ENCODE measurements at places on chromosomes 2 and 18. TPM values are rescaled to one million over a fixed set of nuclear protein-coding genes. Genes with fewer than 3 reads are reported as not detected.

GRCh38 chr2:105777031-105777482 lies 32.3 kb downstream of the NCK2 start:
- H3K36me3 ChIP-seq = no peaks in the 10 kb centered on the region
- DNase-seq = no peak
- H3K4me3 ChIP-seq = no peak overlapping the region
- no peaks in the 10 kb centered on the region for H3K4me1 ChIP-seq
- no peaks in the 10 kb centered on the region for H3K27me3 ChIP-seq

OSBPL1A gene
- total RNA-seq = 49.4 TPM

DNA sequence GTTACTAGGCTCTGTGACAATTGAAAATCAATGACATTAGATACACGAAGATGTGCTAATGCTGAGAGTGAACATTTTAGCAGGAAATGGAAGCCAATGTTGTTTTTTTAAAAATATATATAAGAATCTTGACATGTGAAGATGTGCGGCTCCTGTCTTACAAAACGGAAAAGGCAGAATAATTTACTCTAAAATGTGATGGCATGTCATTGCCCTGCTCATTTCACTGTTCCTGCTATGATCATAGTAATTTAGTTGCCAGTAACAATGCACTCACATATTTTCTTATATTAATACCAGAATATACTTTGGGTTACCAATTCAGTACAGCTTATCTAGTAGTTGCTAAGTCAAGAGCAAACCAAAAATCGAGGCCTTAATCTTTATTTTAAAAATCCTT lies 10.3 kb downstream of the EPHA4 start:
- H3K27ac ChIP-seq = no peak overlapping the region
- no peaks in the 10 kb centered on the region for H3K36me3 ChIP-seq
- DNase-seq = no peak
- H3K4me1 ChIP-seq = no peaks in the 10 kb centered on the region
- H3K27me3 ChIP-seq = no peaks in the 10 kb centered on the region
- no peak overlapping the region for H3K4me3 ChIP-seq

MFSD2B gene
- total RNA-seq = 1.4 TPM

GRCh38 chr2:58019229-58019628 lies 27.4 kb upstream of the VRK2 start:
- H3K27me3 ChIP-seq = no peaks in the 10 kb centered on the region
- H3K4me3 ChIP-seq = no peak overlapping the region
- no peak overlapping the region for H3K27ac ChIP-seq
- no peaks in the 10 kb centered on the region for H3K36me3 ChIP-seq
- no peak for DNase-seq

GRCh38 chr2:100616841-100617390 lies 54.1 kb downstream of the PDCL3 start:
- no peak for DNase-seq
- H3K36me3 ChIP-seq = no peaks in the 10 kb centered on the region
- H3K27me3 ChIP-seq = no peaks in the 10 kb centered on the region
- H3K27ac ChIP-seq = no peak overlapping the region
- H3K4me1 ChIP-seq = no peaks in the 10 kb centered on the region

AMER3 gene
- 0.21 TPM for total RNA-seq

- H3K4me3 ChIP-seq = no peak overlapping the region
- H3K4me1 ChIP-seq = no peaks in the 10 kb centered on the region
- no peak overlapping the region for H3K27ac ChIP-seq
Measured at GRCh38 chr2:240146141-240146561, 5.7 kb upstream of the OTOS start.

GRCh38 chr2:203750346-203751068 lies 44.1 kb downstream of the CD28 start:
- H3K27me3 ChIP-seq = no peaks in the 10 kb centered on the region
- no peak overlapping the region for H3K27ac ChIP-seq
- no peaks in the 10 kb centered on the region for H3K36me3 ChIP-seq

GRCh38 chr2:159201360-159202063 lies 85.0 kb downstream of the WDSUB1 start:
- DNase-seq = no peak
- H3K27me3 ChIP-seq = no peaks in the 10 kb centered on the region
- H3K27ac ChIP-seq = peak overlapping the region; percentile 87

LCT gene
- total RNA-seq = not detected

- no peak overlapping the region for H3K27ac ChIP-seq
- no peaks in the 10 kb centered on the region for H3K4me1 ChIP-seq
- no peaks in the 10 kb centered on the region for H3K27me3 ChIP-seq
- no peak overlapping the region for H3K4me3 ChIP-seq
Measured at GRCh38 chr2:6254441-6254840, 562.3 kb downstream of the SOX11 start.

DNA sequence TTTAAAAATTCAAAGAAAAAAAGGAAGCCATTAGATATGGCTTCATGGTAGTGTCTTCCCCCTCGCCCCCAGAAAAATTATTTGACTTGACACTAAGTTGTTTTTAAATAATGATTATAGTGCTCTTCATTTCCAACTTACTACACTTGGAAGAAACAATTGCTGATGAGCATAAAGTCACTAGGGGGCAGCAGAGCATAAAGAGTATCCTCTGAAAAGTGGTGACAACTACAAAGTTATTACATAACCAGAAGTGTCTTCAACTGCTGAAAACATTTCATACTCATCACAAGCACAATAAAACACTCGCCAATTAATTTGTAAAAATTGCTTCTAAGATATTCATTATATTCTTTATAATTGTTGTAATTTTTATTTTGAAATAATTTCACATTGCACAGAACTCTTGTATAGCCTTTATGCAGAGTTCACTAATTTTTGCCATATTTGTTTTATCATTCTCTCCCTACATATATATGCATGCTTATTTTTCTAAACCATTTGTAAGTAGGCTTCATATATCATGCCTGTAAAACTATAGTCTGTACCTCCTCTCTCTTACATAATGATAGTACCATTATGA lies 54.9 kb downstream of the EXOC6B start:
- no peaks in the 10 kb centered on the region for H3K4me1 ChIP-seq
- DNase-seq = peak; percentile 73
- no peaks in the 10 kb centered on the region for H3K27me3 ChIP-seq

DNA sequence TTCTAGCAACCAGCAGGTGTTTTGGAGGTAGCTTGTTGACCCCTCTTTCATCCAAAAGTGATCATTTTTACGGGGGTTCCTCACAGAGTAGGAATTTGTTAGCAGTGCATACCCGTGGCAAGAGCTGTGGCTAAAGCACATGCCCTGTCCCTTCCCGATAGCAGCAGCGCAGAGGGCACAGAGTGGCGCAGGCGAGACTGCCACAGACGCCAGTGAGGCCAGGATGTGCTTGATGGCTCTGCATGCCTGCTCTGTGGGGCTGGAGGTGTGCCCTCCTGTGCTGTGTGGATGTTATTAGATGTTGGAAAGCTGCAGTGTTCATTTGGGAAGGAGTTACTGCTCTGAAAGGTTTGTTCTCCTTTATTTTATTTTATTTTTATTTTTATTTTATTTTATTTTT lies 153.6 kb downstream of the FAM210A start:
- H3K4me1 ChIP-seq = no peaks in the 10 kb centered on the region
- H3K27me3 ChIP-seq = no peaks in the 10 kb centered on the region
- no peak overlapping the region for H3K27ac ChIP-seq
- no peaks in the 10 kb centered on the region for H3K36me3 ChIP-seq
- no peak overlapping the region for H3K4me3 ChIP-seq
- no peak for DNase-seq

LRP1B gene
- total RNA-seq = 7.3 TPM

DNA sequence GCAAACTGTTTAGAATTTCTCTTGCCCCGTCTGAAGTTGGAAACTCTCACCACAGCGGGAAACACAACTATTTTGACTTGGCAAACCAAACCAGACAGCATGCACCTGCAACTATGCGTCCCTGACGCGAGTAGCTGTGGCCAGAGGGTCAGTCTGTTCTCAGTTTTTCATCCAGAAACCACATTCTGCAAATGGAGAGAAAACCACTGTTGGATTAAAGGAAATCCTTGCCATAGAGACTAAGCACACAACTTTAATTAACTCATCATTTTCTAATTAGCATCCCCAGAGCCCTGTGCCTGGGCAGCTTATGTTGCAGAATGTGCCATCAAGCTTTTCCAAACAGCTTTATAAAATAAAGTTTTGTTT lies 415.7 kb upstream of the TCF4 start:
- no peak for DNase-seq
- H3K36me3 ChIP-seq = no peaks in the 10 kb centered on the region
- H3K4me3 ChIP-seq = no peak overlapping the region
- H3K4me1 ChIP-seq = no peaks in the 10 kb centered on the region

ANKRD62 gene
- total RNA-seq = 0.18 TPM

DNA sequence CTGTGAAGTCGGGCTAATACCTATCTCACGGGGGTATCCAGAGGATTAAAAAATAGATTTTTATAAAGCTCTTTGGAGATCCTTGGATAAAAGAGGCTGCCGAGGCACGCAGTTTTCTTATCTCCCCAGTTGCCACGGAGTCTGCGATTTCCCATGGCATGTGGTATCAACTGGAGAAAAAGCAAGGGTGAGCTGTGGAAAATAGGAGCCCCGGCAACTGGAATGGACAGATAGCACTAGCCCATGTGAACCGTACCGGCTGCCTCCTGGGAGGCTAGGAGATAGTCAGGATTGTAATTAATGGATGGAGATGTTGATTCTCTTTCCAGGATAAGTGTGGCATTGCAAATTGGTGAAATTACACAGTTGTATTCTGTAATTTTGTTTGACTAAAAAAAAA lies 407.6 kb upstream of the KCNH7 start:
- H3K36me3 ChIP-seq = no peaks in the 10 kb centered on the region
- H3K27ac ChIP-seq = no peak overlapping the region
- no peak overlapping the region for H3K4me3 ChIP-seq

GRCh38 chr18:39721712-39722111 lies 2156.1 kb upstream of the CELF4 start:
- H3K27ac ChIP-seq = no peak overlapping the region
- no peaks in the 10 kb centered on the region for H3K27me3 ChIP-seq
- H3K36me3 ChIP-seq = no peaks in the 10 kb centered on the region
- H3K4me3 ChIP-seq = no peak overlapping the region
